ENCODE measurements at places on chromosomes 5 and 9.

GRCh38 chr5:177509991-177510566, 453 bp upstream of the DOK3 start:
- no peak for DNase-seq

DNA sequence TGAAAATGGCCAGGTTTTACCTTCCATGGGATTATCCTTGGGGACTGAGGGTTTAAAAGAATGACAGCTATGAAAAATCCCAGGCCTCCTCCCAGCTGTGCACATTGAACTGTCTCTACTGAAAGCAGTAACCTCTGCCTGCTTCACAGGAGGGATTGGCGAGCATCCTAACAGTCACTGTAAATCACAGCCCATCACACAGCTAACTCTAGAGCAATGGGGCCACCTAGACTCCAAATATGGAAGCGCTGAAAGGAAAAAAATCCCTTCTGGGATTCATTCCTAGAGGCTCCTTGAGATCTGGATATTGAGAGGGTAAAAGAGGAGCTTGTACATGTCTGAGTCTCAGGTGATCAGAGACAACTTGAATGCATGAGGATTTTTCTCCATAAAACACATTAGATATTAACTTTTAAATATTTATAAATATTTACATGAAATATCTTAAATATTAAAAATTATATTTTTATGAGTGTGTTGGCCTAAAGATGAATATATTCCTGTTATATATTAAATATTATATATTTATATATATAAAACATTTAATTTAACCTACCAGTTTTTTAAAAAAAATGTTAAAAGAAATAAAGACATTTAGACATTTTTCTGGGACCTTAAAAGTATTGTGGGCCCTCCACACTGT, 133.8 kb upstream of the SLC24A2 start:
- peak; percentile 68 for DNase-seq

GRCh38 chr5:168328814-168329213, 37.4 kb downstream of the WWC1 start:
- peak; percentile 54 for DNase-seq

DNA sequence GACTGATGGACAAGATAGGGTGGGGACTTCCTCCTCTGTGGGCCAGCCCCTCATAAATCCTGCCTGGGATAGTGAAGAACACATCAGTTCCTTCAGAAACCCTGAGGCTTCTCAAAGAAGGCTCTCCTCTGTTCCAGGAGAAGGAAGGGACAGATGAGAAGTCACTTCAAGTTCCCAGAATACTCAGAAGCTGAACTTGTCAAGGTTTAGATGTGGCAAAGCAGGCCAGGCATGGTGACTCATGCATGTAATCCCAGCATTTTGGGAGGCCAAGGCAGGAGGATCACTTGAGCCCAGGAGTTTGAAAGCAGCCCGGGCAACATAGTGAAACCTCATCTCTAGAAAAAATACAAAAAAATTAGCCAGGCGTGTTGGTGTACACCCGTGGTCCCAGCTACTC, 38.5 kb downstream of the STOM start:
- no peak for DNase-seq

DNA sequence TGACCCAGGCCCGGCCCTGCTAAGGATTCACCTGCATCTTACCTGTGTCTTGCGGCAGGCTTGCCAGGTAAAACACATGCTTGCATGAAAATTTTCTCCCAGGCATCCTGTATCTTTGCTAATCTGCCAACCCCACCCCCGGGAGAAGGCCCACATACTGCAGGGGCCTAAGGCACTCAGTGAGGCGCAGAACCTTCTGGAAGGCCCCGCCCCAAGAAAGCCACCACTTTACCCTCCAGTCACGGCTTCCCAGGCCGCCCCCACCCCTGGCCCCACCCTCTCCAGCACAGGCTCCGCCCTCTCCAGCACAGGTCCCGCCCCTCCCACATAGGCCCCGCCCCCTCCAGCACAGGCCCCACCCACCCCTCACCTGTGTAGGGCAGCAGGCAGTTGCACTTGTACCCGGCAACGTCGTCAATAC, 29.8 kb upstream of the SEC16A start:
- peak; percentile 6 for DNase-seq

GRCh38 chr5:79263-79662, 12.7 kb upstream of the PLEKHG4B start:
- DNase-seq, result no peak

DNA sequence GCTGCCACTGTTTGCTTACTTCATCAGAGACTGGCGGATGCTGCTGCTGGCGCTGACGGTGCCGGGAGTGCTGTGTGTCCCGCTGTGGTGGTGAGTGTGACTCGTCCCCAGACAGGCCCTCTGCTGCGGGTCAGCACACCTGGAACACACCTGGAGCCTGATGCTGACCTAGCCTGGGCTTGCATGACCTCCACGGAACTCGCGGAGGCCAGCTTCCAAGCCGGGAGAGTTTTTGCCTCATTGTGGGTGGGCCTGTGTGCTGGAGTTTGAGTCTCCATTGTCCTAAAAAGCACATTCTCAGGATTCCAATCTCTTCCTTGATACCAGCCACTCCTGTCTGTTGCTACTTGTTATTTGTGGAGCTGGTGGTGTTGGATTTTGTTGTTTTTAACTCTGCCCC, 28.1 kb downstream of the SLC22A4 start:
- no peak for DNase-seq

DNA sequence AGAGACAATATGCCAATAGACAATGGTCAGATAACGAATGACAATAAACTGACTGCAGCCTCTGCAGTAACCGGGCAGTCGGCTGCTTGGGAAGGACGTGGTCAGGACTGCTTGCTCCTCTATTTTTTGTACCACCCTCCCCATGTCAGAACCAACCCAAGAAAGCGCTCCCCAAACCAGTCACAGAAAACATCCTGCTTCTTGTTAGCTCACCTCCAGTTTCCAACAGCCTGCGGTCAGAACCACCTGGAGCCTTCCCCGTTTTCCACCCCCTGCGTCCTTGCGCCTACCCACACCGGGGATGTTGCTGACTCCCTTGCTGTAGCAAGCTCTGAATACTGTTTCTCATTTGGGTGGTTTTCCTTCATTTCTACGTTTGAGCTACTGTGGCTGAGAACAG, 1.7 kb upstream of the MRNIP start:
- no peak for DNase-seq

DNA sequence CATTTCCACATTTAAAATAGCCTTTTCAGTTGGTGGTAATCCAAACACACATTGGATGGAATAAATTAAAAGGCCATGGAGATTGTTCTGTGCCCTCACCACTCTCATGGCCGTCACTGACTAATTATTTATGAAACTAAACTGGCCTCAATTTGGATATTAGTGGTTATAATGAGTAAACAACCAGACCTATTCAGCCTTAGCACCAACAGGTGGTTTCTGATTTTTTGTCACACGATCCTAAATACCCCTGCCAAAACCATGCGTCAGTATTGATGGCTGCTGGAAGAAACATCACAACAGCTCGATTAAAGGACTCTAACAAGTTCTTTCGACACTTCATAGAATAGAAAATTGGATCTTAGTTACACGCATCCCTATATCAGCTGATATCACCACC, 276.0 kb upstream of the DAP start:
- no peak for DNase-seq

- peak; percentile 59 for DNase-seq
Measured at GRCh38 chr5:36507332-36507952, 99.0 kb upstream of the SLC1A3 start.

DNA sequence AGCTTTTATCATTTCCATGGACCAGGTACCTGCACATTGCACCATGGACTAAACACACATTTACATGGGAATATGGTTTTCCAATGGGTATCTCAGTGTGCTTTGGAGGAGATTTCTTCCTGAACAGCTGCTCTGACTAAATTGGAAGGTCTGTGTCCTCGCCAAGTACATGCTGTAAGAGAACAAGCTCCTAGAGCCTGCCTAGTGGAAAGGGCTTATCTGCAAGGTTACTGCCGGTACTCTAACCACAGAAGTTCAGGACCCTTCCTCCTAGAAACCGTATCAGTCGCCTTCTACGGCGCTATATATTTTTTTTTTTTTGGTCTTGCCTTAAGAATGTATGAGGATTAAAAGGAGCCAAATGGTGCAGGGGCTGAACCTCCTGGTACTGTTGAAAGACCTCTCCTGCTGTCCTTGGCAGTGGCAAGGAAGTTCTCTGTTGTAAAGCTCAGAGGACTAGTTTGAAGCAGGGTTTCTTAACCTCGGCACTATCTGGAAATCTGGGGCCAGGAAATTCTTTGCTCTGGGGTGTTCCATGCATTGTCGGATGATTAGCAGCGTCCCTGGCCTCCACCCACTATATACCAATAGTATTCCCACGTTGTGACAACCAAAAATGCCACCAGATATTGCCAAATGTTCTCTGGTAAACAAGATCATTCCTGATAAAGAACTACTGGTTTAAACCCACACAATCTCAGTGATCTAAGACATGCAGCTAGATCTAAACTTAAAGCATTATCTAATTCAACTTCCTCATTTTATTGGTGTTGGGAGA, 107.4 kb downstream of the FBXO38 start:
- DNase-seq, result no peak

- no peak for DNase-seq
Measured at GRCh38 chr9:72648324-72649126, 127.1 kb downstream of the TMC1 start.

DNA sequence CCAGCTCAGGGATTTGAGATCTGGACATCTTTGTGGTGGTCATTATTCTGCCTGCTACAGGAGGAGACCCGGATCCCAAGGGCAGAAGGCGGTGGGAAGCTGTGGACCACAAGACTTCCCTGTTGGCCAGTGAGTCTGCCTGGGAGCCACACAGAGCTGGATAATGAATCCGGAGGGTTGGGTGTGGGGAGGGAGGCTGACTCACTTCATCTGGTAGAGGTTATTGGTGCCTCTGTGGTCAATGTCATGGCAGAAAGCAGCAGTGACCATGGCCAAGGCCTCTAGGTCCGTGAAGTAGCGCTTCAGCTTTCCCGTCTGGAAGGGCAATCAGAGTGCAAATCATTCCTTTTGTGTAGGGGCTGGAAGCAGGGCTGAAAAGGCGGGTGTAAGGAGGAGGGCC, 58.5 kb downstream of the PDE6A start:
- peak; percentile 6 for DNase-seq

- DNase-seq, result no peak
Measured at GRCh38 chr9:90029386-90029785, 424.6 kb downstream of the GADD45G start.

DNA sequence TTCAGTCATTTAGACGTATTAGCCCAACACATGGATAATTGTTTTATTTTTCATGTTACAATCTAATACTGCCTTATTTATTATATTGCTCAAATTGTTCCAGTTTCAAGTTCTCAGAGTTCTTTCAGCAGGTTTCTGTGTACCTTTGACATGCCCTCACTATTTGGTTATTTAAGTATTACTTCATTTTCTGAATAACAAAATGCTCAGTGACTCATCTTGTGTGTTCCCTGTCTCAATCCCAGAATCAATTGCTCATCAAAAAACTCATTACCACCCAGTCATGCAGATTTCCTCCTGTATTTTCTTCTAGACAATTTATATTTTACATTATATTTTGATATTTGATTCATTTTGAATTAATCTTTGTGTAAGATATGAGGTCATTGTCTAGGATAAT, 562.6 kb downstream of the ANXA1 start:
- DNase-seq, result no peak

DNA sequence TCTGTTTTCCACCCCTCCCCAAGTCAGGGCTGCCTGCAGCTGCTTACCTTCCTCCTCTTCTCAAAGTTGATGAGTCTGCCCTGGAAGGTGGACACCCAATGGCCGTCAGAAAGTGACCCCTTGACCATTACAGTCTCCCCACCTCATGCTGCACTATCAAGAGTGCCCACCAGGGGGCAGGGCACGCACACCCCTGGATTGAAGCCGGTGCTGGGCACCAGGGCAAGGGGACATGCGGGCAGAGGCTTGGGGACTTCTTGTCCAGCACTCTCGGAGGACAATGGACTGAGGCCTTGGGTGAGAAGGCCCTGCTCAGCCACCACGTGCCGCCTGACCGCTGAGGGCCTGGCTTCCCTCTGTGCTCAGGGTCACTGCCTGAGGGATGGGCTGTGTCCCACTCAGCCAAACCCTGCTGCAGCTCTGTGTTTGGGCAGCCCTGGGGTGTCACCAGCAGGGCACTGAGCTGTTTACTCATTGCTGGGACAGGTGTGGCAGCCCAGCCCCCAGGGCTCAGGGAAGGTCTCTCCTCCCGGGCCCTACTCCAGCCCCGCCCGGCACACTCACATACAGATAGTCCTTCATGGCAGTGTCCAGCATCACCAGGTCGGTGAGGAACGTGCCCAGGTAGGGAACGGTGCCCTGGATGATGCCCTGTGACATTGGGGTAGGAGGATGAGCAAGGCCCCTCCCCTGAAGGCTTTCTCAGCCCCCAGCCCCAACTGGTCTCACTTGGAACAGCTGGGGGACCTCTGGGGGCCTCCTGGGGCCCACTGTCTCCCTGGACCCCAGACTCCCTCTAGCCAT, 17.7 kb downstream of the RALGDS start:
- DNase-seq, result peak; percentile 48

DNA sequence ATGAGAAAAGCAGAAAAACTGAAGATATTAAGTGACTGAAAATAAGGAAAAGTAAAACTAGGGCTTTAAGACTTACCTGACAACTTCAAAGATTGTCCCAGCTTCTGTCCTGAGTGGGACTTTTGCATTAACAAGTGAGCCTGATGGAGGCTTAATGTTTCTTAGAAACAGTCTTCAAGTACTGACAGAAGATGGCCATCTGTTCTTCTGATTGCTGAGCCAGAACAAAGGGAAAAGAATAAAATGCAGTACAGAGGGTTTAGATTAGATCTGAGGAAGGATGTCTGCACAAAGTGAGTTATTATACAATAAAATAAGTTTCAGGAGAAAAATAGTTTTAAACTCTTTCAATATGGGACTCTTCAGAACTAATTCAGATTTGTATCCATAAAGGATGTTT, 500.7 kb downstream of the CETN3 start:
- DNase-seq, result no peak

DNA sequence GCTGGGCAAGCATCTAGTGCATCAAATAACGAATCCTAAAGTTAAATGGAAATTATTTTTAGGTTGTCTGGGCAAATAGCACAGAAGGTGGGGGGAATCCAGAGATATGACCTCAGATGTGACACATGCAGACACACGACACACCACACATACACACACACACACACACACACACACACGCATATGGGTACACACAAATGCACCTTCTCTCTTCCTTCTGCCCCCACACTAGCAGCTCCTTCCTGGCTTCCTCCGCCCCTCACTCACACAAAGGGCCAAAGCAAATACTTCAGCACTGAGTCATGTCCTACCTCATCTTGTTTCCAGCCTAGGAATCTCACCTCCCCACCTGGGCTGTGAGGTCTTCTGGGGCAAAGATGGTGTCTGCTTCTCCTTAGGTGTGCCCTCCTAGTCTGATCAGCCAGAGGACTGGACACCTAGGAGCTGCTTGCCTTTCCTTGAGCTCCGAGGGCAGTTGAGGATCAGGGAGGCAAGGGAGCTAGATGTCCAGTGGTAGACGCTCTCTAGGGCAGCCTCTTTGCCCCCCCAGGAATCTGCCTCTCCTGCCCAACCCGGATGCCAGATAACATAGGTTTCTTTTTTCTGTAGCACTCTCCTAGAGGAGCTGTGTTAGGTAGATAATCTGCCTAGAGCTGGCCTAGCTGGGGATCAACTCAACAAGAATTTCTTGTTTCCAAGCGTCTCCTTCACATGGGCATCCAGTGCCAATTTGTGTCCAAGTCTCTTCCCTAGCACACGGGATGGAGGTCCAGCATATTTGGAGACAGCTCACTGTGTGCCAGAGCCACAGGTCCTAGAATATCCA, 14.3 kb upstream of the JADE2 start:
- peak; percentile 73 for DNase-seq

- peak; percentile 23 for DNase-seq
Measured at GRCh38 chr9:134778841-134779411, 101.7 kb upstream of the FCN2 start.

- DNase-seq, result no peak
Measured at GRCh38 chr5:178996156-178996555, 1.0 kb upstream of the GRM6 start.

- DNase-seq, result no peak
Measured at GRCh38 chr9:84667571-84668195, 1.8 kb upstream of the NTRK2 start.

Measured in ACHN (cell line).